CD4-positive, alpha-beta T cell treated with Interferon alpha-2 for 1 hour (primary cell): ENCODE measurements at places on chromosomes 12 and 14.
A peak's percentile ranks its signal among the peaks of the same experiment; 100 is the strongest.

GRCh38 chr14:94111276-94112095, 950 bp downstream of the IFI27 start:
- no peak for DNase-seq

DNA sequence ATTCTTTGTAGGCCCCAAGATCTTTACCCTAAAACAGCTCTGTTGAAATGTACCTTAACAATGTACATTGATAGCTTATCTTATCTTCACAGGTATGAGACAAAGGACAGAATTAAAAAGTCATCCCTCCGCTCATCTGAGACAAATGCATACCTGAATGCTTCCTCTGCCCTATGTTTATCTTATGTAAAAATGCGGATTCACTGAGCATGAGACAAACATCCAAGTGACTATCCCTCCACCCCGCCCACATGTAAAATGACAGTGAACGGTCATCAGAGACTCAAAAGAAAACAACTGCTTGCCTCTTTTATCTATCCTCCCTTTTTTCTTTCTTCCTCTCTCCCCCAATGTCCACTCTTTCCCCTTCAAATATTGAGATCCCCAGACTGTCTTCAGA, 37.2 kb upstream of the ZNF740 start:
- DNase-seq, result no peak

- no peak for DNase-seq
Measured at GRCh38 chr12:130589540-130590317, 126.4 kb downstream of the RIMBP2 start.

GRCh38 chr14:63962906-63963305, 110.1 kb downstream of the SYNE2 start:
- DNase-seq, result no peak

- DNase-seq, result no peak
Measured at GRCh38 chr12:46886541-46887041, 60.8 kb upstream of the SLC38A4 start.

- no peak for DNase-seq
Measured at GRCh38 chr14:101958418-101959180, 5.8 kb upstream of the DYNC1H1 start.

- no peak for DNase-seq
Measured at GRCh38 chr14:34835312-34835711, 39.8 kb downstream of the BAZ1A start.

- no peak for DNase-seq
Measured at GRCh38 chr12:20585913-20586312, 109.2 kb upstream of the SLCO1C1 start.

DNA sequence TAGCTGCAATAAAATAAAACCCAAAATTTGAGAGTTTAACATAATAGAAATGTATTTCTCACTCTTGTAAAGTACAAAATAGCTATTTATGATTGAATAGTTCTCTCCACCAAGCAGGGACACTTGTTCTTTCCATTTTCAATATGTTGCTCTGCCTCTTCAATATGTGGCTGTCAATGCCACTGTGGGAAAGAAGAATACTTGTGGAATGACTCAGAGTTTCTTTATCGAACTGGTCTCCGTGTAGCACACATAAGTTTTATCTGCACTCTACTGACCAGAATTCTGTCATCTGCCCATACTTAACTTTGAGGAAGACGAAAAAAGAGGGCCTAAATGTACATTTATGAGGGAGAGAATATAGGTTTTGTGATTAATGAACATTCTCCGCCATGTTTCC, 256.9 kb downstream of the ATXN7L3B start:
- DNase-seq, result no peak

- no peak for DNase-seq
Measured at GRCh38 chr12:58943079-58943478, 22.8 kb upstream of the LRIG3 start.

DNA sequence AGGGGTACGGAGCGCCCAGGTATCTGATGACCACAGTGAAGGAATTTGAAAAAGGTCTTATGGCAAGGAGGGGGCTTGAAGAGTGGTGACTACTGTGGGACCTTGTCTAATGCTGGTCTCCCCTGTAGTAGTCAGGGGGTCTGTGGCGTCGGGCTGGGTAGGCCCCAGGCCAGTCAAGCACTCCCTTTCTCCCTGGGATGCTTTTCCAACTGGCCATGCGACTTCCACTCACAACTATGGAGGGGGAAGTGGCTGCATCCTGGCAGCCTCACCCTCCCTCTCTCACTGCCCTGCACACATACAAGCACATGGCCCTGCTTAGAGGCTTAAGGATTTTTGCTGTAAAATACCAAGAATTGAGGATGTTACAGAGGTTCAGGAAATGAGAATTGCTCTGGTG, 4.1 kb downstream of the TSPAN11 start:
- no peak for DNase-seq

DNA sequence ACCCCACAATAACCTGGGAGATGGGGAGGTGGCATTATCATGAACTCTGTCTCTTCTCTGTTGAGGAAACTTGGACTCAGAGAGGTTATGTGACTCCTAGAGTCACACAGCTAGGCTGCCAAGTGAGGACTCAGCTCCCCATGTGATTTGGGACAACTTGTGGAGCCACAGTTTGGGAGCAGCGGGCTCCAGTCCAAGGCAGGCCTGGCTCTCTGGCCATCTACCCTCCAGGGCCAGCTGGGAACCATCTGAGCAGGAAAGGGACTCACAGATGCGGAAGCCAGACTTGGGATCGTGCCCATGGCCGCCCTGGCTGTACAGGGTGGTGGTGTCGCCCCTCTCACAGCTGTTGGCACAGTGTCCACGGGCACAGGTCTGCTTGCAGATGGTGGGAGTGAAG, 59.1 kb downstream of the ISCA2 start:
- DNase-seq, result no peak

GRCh38 chr14:104249089-104249488, 110.7 kb downstream of the KIF26A start:
- DNase-seq, result no peak

- no peak for DNase-seq
Measured at GRCh38 chr12:120821878-120822277, 82.3 kb downstream of the SPPL3 start.

- no peak for DNase-seq
Measured at GRCh38 chr12:123943816-123944215, 28.8 kb downstream of the CCDC92 start.

DNA sequence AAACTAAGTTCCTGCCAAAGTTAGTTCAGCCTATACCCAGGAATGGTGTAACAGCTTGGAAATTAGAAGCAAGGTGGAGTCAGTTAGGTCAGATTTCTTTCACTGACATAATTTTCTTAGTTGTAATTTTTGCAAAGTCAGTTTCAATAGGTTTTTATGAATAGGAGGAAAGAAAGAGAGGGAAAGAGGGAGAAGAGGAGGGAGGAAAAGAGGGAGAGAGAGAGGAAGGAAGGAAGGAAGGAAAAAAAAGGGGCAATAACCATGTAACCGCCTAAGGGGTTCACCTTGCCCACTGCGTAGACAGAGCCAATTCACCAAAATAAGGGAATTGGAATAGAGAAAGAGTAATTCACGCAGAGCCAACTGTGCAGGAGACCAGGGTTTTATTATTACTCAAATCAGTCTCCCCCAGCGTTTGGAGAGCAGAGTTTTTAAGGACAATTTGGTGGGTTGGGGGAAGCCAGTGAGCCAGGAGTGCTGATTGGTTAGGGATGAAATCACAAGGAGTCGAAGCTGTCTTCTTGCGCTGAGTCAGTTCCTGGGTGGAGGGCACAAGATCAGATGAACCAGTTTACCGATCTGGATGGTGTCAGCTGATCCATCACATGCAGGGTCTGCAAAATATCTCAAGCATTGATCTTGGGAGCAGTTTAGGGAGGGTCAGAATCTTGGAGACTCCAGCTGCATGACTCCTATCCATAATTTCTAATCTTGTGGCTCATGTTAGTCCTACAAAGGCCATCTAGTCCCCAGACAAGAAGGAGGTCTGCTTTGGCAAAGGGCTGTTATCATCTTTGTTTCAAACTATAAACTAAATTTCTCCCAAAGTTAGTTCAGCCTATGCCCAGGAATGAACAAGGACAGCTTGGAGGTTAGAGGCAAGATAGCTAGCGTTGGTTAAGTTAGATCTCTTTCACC, 126.0 kb upstream of the AMIGO2 start:
- no peak for DNase-seq

GRCh38 chr12:85394809-85395208, 114.8 kb downstream of the ALX1 start:
- DNase-seq, result no peak

- DNase-seq, result no peak
Measured at GRCh38 chr12:6204533-6205143, 4.4 kb downstream of the CD9 start.

DNA sequence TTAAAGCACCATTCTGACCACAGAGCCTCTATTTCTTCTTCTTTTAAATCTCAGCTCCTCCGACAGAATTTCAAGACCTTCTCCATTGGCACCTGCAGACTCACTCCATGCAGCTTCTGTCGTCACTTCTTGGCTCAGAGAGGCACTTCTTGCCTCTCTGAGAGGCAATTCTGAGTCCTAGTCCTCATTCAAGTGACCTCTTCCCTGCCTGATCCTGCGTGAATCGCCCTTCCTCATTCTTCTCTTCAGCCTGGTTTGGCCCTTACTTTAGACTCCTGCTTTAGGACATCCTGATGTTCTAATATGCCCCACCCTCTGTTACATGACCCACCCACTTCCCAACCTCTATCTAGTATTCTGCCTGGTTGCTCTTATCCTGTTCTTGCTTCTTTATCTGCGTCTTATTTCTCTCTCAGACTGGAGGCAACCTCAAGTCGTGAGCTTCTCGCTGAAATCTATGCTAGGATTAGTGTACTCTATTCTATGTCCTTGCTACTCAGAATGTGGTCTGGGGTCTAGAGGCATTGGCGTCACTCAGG, 55.6 kb upstream of the CISTR start:
- DNase-seq, result no peak

- no peak for DNase-seq
Measured at GRCh38 chr12:24904871-24905270, 44.0 kb downstream of the BCAT1 start.

GRCh38 chr12:113912760-113913329, 53.3 kb downstream of the RBM19 start:
- DNase-seq, result peak; percentile 28

DNA sequence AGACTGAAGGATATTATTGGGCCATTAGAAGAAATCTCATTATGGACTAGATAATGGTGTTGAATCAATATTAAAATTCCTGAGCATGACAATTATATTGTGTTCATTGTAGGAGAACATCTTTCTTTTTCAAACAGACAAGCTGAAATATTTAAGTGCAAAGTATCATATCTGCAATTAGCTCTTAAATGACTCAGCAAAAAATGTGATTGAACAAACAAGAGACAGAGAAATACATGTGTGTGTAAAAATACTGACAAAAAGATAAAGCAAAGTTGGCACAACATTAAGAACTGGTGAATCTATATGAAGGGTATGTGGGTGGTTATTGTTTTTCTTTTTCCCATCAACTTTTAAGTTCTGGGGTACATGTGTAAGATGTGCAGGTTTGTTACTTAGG, 9.5 kb downstream of the CEP290 start:
- DNase-seq, result no peak

- DNase-seq, result no peak
Measured at GRCh38 chr14:90611936-90612335, 204.3 kb downstream of the TTC7B start.

DNA sequence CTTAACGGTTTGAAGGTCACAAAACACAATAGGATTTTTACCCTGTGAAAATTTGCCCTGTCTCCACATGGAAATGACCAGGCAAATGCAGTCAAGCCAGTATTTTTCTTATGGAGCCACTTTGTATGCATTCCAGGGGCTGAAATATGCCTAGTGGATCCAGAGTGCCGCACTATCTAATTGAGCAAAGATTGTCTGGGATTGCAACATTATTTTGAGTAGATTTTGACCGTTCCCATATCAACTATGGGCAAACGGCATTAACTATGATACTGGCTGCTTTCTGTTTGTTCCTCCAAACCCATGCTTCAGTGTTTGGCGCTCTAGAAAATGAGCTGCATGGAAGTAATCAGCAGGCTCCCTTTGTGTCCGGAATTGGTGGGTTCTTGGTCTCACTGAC, 223.0 kb downstream of the BTG1 start:
- no peak for DNase-seq

DNA sequence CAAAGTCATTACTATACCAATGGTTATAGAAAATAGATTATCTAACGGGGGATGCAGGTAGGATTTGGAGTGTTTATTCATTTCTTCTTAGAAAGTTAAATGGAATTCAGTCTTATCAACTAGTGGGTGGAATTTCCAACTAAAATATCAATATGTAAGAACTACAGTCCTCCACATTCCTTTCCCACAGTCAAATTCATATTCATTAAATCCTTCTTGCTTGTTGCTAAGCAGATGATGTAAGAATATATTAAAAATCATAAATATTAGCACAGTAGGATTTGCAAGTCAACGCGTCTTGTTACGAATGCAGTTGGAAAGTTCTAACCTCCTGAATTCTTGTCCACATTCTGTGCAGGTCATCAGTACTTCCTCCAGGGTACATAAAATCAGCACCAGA, 259.2 kb downstream of the CPNE8 start:
- no peak for DNase-seq

DNA sequence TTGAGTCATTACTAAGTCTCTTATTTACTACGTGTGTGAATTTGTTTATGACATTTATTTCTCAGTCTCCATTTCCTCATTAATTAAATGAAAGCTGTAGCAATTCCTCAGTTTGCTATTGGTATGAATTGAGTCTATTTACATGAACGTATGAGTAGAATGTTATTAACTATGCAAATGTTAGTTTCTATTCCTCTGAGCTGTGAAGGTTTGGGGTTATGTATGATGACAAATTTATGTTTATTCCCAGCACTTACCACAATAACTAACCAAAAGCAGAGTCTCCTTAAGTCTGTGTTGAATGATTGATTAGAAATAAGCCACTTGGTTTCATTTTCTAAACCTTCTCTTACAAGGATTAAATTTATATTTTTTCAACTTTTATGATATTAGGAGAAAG, 1340.9 kb downstream of the FSCB start:
- DNase-seq, result no peak

DNA sequence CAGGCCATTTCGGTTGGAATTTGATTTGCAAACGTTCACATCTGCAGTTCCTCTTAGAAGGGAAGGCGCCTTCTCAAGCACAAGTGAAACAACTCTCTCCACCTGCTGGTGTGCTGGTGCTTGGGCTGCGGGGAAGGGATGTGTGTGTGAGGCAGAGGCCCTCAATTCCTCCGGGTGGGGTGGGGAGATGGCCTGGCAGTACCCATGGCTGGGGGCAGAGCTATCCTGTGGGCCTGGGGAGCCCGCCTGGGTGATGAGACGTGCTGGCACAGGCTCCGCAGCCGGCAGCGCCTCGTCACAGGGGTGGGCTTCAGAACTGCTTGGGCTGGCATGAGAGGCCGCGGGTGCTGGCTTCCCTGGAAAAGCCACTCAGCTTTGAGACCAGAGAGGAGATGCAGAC, 28.9 kb upstream of the TDRD9 start:
- DNase-seq, result no peak
